ENCODE measurements at places on chromosomes 13 and 19. TPM values are rescaled to one million over a fixed set of nuclear protein-coding genes. Genes with fewer than 3 reads are reported as not detected.

Gene WBP4
- total RNA-seq, result 13.4 TPM

Gene HTR2A
- 41.8 TPM for total RNA-seq

Gene MCEMP1
- 0.32 TPM for total RNA-seq

Gene KMT5C
- 19.9 TPM for total RNA-seq

Gene RASAL3
- total RNA-seq, result 3.0 TPM

Gene RXFP2
- not detected for total RNA-seq

Gene SPACA4
- not detected for total RNA-seq

Gene ANKRD24
- total RNA-seq, result 34.7 TPM

Gene FXYD1
- 250 TPM for total RNA-seq

Gene CCDC169
- 2.4 TPM for total RNA-seq

Gene SHC2
- 75.8 TPM for total RNA-seq

Gene ELSPBP1
- not detected for total RNA-seq

Data from dorsolateral prefrontal cortex (tissue), 122 donors.